Sigmoid colon (tissue), 7 donors: ENCODE measurements at places on chromosomes 16 and 17.
A peak's percentile ranks its signal among the peaks of the same experiment; 100 is the strongest.

DNA sequence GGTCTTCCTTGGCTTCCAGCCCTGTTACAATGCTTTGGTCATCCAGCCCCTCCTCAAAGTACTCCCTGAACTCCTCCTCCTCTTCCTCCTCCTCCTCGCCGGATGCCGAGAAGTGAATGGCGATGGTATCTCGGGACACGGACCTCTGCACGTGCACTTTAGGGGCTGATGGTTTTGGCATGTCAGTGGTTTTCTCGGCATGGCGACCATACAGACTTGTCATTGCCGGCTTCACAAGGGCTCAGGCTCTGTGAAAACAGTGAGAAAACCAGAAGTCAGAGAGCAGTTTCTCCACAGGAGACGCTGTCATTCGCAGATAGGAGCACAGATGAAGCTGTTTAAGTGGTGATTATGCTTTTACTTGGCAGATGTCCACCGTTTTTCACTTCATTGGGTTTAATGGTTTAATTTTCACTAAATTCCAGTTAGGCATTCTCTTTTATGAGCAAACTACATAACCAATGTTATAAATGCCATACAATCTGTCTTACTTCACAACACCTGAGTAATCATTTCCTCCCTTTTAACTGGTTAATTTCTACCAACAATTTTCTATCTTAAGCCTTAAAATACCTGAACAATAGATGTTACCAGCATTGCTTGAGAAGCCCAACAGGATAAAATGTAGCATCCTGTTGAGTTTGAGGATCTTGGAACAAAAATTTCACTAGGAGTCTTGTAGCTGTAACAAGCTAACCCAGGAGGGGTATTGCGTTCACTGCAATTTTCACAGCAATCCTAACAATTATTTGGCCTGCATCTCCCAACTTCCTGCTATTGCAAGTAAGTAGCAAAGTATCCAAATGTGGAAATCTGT lies 48.9 kb downstream of the TEX2 start:
- no peak overlapping the region for H3K4me3 ChIP-seq
- peak overlapping the region; percentile 77 for H3K27ac ChIP-seq
- no peaks in the 10 kb centered on the region for H3K27me3 ChIP-seq
- peaks cover 74% of the 10 kb centered on the region for H3K4me1 ChIP-seq

DNA sequence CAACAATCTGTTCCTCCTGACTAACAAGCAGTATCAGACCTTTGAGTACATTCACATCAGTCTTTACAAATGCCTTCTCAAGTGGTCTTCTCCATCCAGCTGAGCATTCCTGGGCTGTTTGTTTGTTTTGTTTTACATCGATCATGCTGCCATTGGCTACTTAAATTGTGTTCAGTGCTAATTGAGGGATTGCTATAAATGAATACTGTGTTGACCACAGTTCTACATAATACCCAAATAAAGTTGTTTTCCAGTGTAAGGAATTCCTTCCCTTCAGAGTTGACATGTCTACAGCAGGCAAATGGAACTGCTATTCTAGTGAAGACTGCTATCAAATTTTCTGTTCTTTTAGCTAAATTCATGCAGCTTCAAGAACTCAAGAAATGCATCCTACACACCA lies 3.2 kb downstream of the CDH8 start:
- no peaks in the 10 kb centered on the region for H3K36me3 ChIP-seq
- H3K27ac ChIP-seq = no peak overlapping the region
- no peak for DNase-seq
- H3K27me3 ChIP-seq = peaks cover 49% of the 10 kb centered on the region

GRCh38 chr16:24139282-24139681 lies 116.9 kb upstream of the CACNG3 start:
- DNase-seq = no peak
- H3K27me3 ChIP-seq = no peaks in the 10 kb centered on the region
- no peak overlapping the region for H3K4me3 ChIP-seq
- H3K27ac ChIP-seq = no peak overlapping the region

DNA sequence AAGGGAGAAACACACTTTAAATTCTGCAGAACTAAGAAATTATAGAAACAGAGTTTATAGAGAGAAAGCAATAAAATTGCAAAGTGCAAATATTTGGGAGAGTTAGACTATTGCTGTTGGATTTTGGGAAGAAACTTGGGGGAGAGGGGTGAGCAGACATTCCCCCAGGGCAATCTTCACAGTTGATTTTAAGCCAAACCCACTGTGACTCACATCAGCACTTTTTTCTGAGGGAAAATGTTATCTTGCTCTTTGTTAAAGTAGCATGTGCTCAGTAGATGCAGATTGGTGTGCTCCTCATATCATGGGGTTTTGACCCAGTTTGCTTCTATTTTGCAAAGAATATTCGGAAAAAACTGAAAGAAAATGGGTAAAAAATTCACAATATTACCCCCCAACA lies 367.6 kb downstream of the CDH11 start:
- H3K27ac ChIP-seq = no peak overlapping the region
- no peaks in the 10 kb centered on the region for H3K4me1 ChIP-seq
- no peaks in the 10 kb centered on the region for H3K36me3 ChIP-seq

DNA sequence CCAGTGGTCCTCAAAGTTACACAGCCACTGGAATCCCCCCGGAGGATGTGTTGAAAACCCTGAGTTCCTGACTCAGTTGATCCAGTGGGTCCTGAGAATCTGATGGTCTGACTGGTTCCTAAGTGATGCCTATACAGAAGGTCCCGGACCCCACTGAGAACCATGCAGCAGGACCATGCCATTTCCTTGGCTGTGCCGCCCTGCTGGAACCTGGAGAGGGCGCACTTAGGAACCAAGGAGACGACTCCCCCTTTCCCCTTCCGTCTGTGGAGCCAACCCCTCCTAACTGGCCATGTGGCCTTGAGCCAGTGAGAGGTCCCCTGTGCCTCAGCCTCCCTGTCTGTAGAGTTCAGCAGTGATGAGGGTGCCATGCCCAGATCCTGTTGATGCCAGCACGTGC lies 22.0 kb downstream of the C16orf74 start:
- no peak for DNase-seq
- no peaks in the 10 kb centered on the region for H3K27me3 ChIP-seq
- H3K4me1 ChIP-seq = no peaks in the 10 kb centered on the region
- H3K36me3 ChIP-seq = no peaks in the 10 kb centered on the region

- no peak for DNase-seq
- H3K36me3 ChIP-seq = peaks cover 37% of the 10 kb centered on the region
- no peak overlapping the region for H3K4me3 ChIP-seq
- H3K27ac ChIP-seq = no peak overlapping the region
Measured at GRCh38 chr16:74465281-74465680, 44.0 kb upstream of the CLEC18B start.

DNA sequence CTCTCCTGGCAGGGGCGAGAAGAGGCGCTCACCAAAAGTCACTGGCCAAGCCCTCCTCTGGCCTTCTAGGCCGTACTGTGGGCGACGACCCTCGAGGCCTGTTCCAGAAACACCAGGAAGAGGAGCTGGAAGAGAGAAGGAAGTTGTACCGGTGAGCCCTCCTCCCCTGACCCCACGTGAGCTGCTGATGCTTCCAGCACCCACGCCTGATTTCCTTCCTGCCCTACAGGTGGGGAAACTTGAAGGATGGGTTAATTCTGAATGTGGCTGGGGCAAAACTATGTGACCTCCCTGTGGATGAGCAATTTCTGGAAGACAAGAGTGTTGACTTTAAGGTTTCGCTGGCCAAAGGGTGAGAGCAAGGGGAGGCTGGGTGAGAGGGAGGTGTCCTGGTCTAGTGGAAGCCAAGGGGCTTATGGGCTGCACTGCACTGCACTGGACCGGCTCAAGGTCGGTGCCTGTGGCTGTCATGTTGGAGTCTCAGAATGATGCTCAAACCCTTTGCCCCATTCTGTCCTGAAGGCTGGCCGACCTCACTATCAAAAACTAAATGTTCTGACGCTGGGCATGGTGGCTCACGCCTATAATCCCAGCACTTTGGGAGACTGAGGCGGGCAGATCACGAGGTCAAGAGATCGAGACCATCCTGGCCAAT lies 6.2 kb downstream of the C17orf100 start:
- peaks cover 19% of the 10 kb centered on the region for H3K27me3 ChIP-seq
- H3K4me3 ChIP-seq = no peak overlapping the region
- no peak overlapping the region for H3K27ac ChIP-seq
- H3K36me3 ChIP-seq = no peaks in the 10 kb centered on the region
- H3K4me1 ChIP-seq = no peaks in the 10 kb centered on the region
